ENCODE measurements at places on chromosomes 11 and 22. TPM values are rescaled to one million over a fixed set of nuclear protein-coding genes. Genes with fewer than 3 reads are reported as not detected.

The INSC gene
- total RNA-seq = not detected

The TRAPPC4 gene
- total RNA-seq = 60.5 TPM

The CDKN1C gene
- total RNA-seq = 0.65 TPM

The CLCF1 gene
- 45.1 TPM for total RNA-seq

The GP1BB gene
- total RNA-seq = 1.3 TPM

The LIF gene
- total RNA-seq = 37.6 TPM

The KLHDC7B gene
- total RNA-seq = not detected

The MRGPRG gene
- not detected for total RNA-seq

The CASTOR1 gene
- total RNA-seq = 3.3 TPM

The MYO7A gene
- total RNA-seq = 1.1 TPM

The ADM2 gene
- 0.55 TPM for total RNA-seq

The GRIA4 gene
- total RNA-seq = not detected

The GLYAT gene
- not detected for total RNA-seq

The PATE4 gene
- total RNA-seq = not detected
